Breast epithelium (tissue), 4 donors: ENCODE measurements at places on chromosomes 1 and 21. TPM values are rescaled to one million over a fixed set of nuclear protein-coding genes. Genes with fewer than 3 reads are reported as not detected.

- no peak for DNase-seq
Observed at GRCh38 chr1:1781526-1781903, 3.2 kb upstream of the NADK start.

- peak; percentile 55 for DNase-seq
Observed at GRCh38 chr1:20574686-20575540, 14.0 kb upstream of the CDA start.

DNA sequence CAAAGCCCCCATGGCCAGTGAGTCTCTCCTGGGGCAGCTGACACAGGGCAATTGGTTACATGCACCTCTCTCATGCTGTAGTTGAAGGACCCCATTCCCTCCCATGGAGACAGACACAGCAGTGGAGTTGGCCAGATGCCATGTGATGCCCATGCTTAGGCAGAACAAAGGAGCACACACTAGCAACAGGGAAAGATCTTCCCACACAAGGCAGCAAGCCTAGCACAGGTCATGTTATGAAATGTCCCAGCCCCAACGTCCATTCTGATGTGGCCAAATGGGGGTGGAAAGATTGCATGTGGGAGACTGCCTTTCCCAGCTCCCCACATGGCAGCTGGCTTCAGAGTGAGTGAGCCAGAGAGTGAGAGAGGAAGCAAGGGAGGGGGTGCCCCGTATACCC, 34.5 kb downstream of the AADACL4 start:
- DNase-seq = peak; percentile 23

- no peak for DNase-seq
Observed at GRCh38 chr1:209570743-209571142, 12.8 kb upstream of the CAMK1G start.

- DNase-seq = no peak
Observed at GRCh38 chr1:195723796-195724194, 884.4 kb downstream of the KCNT2 start.

DNA sequence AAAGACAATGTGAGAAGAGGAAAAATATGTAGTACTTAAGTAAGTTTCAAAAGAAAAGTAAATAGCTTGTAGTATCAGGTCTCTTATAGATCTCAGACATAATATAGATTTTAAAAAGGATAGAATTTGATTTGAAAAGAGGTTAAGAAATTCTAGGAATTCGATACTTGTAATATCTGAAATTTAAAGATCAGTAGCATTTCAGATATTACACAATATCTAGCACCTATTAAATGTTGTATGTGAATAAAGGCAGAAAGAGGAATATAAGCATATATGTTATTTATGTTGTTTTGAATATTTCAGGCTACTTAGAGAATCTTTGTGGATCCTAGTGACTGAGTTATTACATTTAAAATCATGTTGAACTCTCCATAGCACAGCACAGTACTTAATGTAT, 35.0 kb upstream of the METTL18 start:
- no peak for DNase-seq

DNA sequence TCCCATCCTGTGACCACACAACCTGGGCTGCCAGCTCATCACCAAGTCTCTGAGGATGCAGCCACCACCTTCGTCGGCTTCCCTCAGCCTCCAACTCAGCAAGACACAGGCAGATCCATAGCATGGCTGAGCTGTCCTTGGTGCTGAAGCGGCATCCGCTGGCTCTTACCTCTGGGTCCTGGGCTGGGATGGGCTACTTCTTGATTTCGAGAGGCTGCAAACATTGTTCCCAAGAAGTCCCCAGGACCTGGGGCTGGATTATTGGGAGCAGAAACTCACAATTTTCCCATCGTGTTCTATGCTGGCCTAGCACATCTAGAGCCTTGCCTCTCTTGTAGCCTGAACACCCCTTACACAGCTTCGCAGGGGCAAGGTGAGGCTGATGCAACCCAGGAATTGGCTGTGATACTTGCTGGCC, 24.9 kb upstream of the C1QA start:
- no peak for DNase-seq

DNA sequence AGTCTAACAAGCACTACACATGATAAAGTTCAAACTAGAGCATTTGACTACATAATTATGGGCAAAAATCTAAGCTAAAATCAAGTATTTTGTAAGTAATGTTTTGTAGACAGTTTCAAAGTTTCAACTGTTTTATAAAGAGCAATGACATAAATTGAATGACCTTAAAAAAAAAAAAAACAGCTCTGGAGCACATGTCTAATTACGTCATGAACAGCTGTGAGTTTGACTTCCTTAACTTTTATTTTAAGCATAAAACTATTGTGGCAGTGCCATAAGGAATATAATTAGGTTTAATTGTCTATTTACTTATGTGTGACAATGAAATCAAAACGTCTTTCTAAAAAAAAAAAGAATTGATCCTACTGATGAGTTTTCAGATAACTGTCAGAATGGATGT, 272.5 kb upstream of the LRRC7 start:
- no peak for DNase-seq

- no peak for DNase-seq
Observed at GRCh38 chr1:36126797-36127500, 1.9 kb upstream of the COL8A2 start.

- no peak for DNase-seq
Observed at GRCh38 chr1:85818371-85818770, 110.1 kb upstream of the ZNHIT6 start.

DNA sequence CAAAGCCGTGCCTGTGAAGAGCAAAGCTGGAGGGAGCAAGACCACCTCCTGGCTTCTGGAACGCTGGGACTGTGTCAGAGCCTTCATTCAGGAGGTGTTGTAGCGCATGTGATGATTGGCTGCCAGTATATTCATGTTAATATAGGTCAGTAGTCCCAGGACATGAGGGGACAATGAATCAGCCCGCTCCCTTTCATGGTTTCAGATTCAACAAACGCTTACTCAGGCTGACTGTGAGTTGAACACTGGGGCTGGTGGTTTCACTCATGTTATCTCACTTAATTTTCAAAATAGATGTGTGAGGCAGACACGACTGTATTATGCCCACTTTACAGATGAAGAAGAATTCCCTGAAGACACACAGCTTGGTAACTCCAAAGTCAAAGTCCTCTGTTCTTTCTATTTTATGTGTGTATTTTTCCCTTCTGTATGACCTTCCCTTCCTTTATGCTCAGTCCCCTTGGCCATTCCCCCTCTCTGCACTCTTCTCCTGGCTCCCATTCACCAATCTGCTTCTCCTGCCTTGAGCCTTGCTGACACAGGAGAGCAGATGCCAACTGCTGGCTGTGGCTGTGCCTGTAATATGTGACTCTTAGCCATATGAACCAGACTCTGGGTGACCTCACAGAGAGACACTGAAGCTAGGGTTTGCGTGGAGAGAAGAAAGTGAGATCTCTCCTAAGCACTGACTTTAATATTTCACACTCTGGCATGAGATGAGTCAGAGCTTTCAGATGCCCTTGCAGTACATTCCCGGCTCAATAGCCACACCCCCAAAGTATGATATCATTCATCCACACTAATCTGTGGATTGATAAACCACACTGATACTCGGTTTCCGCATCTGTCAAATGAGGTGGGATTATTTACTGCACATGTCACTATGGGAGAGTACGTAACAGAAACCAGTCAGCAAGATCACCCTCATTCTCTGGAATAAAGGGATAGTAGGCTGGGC, 31.4 kb upstream of the KIRREL1 start:
- no peak for DNase-seq

DNA sequence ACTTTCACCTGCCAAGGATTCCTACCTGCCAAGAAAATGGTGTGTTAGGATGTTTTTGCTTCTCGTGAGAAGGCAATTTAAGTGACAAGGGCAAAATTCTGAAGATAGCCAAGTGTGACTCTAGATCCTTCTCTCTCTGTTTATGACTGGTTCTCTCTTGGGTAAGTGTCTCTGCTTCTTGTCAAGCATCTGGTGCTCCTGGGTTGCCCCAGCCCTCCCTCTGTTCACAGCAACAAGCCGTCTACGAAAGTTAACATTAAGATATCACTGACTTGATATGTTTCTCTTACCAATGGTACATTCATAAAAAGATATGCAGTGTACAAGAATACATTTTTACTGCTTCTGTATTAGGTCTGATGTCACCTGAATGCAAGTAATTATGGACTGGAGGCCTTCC, 55.4 kb downstream of the PROX1 start:
- DNase-seq = no peak

DNA sequence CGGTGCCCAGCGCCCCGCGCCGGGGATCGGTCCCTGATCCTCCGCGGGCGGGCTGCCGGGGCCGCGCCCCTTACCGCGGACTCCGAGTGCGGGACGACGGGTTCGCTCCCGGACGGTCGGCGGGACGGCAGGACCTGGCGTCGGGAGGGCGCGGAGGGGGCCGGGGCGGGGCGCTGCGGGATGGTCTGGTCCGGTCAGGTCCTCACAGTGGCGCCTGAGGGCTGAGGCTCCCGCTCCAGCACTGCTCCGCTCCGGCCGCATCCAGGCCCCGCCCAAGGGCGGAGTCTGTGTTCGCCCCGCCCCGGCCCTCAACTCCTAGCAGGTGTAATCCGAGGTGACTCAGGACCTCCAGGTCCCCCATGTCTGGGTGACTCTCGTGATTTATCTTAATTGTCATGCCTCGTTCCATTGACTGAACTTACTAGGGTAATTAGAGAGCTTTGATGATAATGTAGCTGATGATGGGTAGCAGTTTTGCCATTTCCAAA, at the start of gene RAB3B:
Gene RAB3B, minus strand, starts transcription at position 223 of the 488 bp plus-strand sequence. CDS start 13,583 bp downstream, outside the sequence.
- peak; percentile 71 for DNase-seq

DNA sequence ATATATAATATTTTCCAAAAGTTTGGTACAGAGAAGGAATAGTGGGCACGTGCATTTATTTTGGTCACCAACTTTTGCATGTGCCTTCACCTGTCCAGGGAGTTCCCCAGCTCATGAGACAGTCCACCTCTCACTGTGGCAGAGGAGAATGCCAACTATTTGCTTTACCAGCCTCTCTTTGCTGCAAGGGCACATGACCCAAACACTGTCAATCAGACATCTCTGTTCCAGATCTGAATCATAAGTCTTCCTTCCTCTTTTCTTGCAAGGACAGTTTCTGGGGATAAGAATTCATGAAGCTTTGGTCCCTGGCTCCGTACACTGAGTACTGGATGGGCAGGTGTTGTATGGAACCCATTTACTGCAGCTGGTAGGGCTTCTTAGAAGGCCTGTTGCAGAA, 38.6 kb downstream of the C1orf87 start:
- DNase-seq = no peak

DNA sequence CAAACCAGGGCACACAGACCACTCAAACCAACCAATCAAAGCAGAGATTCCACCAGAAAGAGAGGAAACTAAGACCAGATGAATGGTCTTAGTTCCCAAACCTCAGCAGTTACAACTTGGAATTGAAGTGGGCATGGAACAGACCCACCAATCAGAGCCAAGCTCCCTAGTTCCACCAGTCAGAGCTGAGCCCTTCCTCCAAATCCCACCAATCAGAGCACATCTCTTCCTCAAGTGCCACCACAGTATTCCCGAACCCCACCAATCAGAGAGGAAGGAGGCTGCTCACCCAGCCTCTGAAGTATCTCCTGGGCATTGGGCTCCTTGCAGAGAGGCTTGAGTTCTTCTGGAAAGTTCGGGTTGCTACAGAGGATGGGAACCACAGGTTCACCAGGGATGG, 1.4 kb downstream of the GUCA2A start:
- no peak for DNase-seq

DNA sequence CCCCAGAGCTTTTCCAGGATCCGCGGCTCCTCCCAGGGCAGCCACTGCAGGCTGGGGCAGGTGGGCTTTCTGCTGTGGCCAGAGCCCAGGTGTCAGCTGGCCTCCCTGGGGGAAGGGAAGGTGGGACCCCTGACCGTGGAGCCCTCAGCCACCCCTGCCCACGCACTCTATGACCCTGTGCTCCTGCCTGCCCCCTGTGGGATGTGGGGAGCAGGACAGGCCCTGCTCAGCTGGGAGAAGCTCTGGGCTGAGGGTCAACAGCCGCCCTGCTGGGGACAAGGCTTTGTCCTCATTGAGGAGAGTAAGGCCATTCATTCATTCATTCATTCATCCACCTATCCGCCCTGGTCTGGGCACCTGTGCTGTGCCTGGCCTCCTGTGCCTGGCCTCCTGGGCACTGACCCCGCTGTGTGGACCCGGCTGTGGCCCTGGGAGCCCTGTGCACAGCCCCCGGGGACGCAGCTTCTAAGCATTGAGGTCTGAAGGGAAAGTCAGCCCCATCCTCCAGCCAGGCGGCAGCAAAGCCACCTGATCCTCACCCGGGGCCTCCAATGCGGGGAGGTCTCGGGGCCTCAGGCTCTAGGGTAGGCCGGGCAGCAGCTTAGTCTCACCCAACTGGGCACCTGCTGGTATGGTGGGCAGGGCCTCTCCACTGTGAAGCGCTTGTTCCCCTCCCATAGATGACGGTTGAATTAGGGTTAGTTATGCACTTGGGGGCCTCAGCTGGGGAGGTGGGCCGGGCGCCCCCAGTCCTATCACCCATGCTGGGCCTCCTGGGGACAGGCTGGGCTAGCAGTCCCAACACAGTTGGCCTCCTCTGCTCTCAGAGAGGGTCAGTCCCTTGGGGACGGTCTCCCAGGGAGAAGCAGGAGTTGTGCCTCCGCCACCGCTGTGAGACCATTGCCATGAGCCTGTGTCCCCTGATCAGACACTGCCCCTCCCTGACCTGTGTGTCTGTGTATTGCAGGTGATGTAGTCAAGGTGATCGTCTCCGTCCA, 6.0 kb downstream of the TNFRSF14 start:
- no peak for DNase-seq

DNA sequence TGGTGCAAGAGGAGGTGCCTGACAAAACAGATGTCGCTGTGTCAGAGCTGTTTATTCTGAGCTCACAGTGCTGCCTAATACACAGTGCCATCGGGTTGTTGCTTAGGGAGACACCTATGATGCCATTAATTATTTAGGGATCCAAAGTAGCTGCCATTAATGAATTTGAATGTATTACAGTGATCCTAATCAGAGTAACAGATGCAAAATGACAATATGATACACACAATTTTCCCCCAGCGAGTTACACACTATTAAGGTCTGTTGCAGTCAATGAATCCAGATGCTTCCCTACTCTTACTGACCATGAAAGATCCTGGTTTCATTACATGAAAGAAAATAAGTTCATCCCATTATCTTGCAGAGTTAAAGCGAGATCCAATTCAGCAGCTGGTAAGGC, 91.3 kb downstream of the RWDD3 start:
- DNase-seq = no peak

- no peak for DNase-seq
Observed at GRCh38 chr1:221886311-221886710, 144.4 kb upstream of the DUSP10 start.

Gene CELA3A
- total RNA-seq = not detected

Gene CLCA4
- total RNA-seq = 2.6 TPM

Gene IBA57
- 3.4 TPM for total RNA-seq

Gene ELAPOR1
- total RNA-seq = 202 TPM

Gene ZSWIM5
- 1.6 TPM for total RNA-seq

Gene DAB1
- total RNA-seq = 0.48 TPM

Gene VASH2
- total RNA-seq = 2.3 TPM
